Head of caudate nucleus (tissue), 42 donors: ENCODE measurements at places on chromosomes 5 and 9.

GRCh38 chr9:132729235-132729890, 59.1 kb downstream of the GTF3C4 start:
- DNase-seq, result no peak

DNA sequence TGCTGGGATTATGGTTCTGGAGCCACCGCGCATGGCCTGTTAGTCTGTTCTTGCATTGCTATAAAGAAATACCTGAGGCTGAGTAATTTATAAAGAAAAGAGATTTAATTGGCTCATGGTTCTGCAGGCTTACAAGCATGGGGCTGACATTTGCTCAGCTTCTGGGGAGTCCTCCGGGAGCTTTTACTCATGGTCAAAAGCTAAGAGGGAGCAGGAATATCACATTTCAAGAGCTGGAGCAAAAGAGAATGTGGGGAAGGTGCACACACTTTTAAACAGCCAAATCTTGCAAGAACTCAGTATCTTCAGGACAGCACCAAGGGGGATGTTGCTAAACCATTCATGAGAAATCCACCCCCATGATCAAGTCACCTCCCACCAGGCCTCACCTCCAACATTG, 12.1 kb downstream of the JAK2 start:
- no peak for DNase-seq

GRCh38 chr5:178649580-178649979, 22.7 kb upstream of the CLK4 start:
- no peak for DNase-seq

DNA sequence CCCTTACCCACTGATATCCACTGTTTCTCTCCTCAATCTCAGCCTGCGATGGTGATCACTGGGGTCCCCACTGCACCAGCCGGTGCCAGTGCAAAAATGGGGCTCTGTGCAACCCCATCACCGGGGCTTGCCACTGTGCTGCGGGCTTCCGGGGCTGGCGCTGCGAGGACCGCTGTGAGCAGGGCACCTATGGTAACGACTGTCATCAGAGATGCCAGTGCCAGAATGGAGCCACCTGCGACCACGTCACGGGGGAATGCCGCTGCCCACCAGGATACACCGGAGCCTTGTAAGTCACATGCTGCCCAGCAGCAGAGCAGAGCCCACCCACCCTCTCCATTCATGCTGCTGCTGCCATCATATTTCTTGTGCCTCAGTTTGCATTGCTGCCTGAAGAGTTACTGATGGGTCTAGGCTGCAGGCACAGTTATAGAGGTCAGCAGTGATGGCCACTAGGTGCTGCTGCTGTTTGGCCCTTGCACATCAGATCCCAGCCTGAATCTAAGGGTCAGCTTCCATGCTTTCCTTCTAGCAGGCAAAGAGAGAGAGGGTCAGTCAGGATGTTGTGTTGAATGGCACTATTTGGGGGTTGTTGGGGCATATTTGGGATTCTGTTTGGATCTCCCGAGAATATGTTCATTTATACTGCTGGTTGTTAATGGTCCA, 106.0 kb downstream of the MEGF10 start:
- DNase-seq, result no peak

DNA sequence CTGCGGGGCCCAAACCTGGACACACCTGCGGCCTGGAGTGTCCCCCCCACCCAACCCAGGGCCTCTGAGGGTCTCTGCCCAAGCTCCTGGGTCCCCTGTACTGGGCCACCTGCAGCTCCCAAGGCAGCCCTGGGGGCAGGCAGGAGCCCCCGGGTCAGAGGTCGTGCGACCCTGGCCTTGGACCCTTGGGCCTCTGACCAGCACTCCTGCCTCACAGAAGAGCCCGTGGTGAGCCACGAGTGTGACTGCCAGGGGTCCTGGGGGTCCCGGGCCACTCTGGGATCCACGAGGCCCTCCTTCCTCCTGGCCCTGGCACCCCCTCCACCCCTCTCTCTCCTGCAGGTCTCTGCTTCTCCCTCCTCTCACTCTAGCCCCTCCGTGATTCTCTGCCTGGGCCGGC, 5.0 kb upstream of the PTGDS start:
- DNase-seq, result no peak

DNA sequence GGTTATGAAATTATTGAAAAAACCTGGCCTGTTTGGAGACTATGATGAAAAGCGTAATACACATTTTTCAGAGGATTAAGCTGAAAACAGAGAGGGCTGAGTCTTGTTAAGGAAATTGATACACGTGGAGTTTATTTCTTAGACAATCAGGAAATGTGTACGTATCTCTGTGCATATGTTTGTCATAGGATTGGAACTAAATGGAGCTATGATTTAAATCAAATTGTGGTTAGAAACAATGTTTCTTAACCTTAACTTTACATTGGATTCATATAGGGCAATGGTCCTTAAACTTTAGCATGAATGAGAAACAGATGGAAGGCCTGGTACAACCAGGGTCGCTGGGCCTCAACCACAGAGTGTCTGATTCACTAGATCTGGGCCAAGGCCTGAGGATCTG, 451.6 kb downstream of the CDH18 start:
- no peak for DNase-seq

GRCh38 chr9:138118601-138119071, 241.1 kb downstream of the CACNA1B start:
- DNase-seq, result no peak

DNA sequence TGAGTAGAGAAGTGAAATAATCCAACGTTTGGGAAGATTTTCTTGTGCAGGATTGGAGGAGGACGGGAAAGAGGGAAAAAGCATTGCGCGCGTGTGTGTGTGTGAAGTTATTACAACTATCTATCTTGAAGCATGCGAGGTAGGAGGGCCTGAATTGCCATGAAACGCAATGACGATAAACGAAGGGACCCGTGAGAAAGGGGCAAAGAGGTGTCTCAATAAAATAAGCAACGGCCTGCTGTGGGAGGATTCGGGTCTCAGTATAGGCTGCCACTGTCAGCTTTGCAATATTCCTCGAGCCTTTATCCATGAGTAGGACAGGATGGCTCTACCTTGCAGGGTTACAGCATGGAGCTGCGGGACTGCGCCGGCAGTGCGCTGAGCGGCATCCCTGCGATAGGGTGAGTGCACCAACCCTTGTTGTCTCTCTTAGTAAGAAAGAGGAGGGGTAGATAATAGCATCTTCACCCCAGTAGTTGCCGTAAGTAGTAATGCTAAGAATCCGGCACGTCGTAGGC, 631 bp upstream of the RCL1 start:
- DNase-seq, result no peak

DNA sequence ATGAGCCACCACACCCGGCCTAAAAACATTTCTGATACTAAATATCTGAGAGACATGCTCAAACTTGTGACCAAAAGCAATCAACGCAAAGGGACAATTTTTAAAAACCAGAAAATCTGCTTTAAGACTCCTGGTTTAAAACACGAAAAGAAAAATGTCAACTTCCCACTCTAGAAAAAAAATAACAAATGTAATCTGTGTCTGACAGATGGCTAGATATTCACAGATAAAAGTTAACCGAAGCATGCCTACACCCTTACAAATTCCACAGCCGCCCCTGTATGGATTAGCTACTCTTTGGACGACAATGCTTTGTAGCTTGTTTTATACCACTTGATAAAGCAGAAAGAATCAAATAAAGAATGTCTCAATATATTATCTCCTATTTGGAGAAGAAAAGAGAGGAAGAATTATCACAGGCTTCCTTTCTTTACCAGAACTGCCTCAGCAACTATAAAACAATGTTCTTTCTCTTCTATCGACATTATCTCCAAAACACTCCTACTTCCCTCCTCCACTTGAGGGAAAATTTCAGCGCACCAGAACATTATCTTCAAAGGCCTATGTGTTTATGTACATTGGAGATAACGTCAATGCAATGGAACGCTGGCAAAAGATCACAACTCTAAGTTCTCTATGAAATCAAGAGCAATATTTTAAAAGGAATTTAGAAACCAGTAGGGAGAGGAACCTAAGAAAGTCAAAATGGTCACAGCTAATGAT, 26.2 kb downstream of the CEMIP2 start:
- no peak for DNase-seq
